GM13976 (cell line): ENCODE measurements at places on chromosomes 1 and 21.
A peak's percentile ranks its signal among the peaks of the same experiment; 100 is the strongest.

- DNase-seq, result no peak
Observed at GRCh38 chr21:38433471-38433870, 64.8 kb downstream of the ERG start.

DNA sequence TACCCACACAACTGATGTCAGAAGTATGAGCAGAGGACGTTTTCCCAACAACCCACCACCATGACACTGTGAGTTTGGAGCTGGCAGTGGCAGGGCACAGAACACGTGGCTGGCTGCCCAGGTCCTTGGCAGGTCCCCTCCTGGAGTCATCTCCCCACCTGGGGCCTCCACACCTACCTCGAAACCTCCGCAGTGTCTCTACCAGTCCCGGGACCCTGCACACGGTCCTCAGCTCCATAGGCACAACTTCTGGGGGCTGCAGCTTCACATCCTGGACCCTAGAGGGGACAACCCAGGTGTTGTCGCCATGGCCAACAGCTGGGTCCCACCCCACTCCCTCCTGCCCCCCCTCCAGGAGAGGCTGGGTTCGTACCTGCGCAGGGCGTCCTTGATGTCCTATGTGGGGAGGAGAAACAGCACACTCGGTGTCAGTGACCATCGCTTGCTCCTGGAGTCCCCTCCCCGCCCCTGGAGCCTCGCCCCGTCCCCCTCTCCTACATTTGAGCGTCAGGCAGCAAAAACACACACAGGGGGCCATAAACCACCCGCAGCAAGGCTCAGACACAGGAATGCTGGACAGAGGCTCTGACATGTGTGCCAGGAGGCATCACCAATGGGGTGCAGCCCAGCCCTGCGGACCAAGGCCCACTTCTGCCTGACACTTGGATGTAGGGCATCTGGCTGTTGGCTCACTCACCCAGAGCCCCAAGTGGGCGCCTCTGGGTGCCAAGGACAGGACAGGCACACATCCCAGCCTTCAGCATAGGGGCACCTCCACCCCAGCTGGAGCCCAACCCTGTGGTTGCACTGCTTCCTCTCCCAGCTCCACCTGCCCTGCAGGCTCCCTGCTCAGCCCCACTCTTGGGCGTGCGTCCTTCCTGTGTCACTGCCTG is 9.6 kb downstream of the TRIM11 start:
- DNase-seq, result no peak

DNA sequence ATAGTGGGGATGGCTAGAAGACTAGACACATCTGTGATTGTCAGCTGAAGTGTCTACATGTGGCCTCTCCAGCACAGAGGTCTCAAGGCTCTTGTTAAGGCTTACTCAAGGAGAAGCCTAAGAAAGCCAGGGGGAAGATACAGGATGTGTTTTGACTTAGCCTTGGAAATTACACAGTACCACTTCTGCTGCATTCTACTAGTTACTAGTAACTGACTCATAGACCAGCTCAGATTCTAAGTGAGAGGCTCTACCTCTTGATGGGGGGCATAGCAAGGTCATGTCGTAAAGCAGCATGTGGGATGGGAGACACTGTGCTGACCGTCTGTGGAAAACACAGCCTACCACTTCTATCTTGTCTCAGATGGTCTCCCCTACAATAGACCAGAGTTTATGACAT is 99.5 kb downstream of the UBE2U start:
- DNase-seq, result no peak

DNA sequence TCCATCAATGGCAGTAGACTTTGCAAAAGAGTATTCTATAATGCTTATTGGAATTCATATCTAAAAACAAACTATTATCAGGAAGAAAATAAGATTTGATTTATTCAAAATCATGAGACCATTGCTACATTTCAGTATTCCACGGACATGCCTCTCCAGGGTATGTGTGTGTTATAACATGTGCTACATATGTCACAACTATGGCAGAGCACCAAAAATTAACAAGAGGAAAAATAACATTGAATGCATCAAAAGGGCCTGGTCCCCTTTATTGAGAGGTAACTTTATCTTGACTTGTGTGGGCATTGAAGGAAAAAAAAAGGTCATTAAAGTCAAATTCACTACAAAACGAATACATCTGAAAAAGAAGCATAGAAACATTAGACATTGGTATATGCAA is 22.6 kb upstream of the LRRC8B start:
- DNase-seq, result no peak

DNA sequence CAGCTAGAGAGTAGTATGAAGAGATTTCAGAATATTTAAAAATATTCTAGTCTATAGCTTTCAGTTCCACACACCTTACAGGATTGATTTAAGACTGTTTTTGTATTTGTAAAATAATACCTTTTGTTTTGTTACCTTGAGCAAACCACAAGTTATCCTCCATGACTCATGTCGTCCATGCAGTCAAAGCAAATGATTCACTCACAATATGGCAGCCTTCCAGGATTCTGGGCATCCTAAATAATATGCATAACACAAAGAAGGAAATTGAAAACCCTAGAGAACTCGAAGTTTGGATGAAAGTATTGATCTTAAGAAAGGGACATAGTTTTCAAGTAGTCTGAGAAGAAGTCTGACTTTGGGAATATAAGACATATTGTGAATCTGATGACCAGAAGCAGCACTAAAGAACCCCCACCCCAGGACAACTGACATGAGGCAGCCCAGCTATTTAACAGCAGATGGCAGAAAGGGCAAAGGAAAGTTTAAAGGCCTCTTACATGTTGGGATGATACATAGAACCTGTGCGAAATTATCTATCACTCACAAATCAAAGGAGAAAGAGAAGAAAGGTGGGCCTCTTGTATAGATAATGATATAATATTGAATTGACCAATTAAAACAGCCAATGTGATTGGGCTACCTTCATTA is 857.9 kb downstream of the BRINP3 start:
- DNase-seq, result no peak

GRCh38 chr1:3841491-3841890 is 15.5 kb downstream of the CEP104 start:
- no peak for DNase-seq

DNA sequence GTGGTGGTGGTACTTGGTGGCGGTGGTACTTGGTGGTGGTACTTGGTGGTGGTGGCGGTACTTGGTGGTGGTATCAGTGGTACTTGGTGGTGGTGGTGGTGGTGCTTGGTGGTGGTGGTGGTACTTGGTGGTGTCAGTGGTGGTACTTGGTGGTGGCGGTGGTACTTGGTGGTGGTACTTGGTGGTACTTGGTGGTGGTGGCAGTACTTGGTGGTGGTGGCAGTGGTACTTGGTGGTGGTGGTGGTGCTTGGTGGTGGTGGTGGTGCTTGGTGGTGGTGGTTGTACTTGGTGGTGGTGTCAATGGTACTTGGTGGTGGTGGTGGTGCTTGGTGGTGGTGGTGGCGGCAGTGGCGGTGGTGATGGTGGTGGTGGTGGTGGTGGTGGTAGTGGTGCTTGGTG is 20.2 kb downstream of the COQ8A start:
- DNase-seq, result no peak

DNA sequence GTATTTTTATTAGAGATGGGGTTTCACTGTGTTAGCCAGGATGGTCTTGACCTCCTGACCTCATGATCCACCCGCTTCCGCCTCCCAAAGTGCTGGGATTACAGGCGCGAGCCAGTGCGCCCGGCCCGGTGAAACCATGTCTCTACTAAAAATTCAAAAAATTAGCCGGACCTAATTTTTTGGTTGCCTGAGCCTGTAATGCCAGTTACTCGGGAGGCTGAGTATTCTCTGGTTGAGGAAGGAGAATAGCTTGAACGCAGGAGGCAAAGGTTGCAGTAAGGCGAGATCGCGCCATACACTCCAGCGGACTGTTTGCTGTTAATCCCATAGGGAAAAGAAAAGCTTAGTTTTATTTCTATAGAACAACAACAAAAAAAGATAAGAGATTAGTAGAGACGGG is 29.9 kb upstream of the HJV start:
- DNase-seq, result no peak

- no peak for DNase-seq
Observed at GRCh38 chr1:66537718-66538117, 3.8 kb downstream of the SGIP1 start.

DNA sequence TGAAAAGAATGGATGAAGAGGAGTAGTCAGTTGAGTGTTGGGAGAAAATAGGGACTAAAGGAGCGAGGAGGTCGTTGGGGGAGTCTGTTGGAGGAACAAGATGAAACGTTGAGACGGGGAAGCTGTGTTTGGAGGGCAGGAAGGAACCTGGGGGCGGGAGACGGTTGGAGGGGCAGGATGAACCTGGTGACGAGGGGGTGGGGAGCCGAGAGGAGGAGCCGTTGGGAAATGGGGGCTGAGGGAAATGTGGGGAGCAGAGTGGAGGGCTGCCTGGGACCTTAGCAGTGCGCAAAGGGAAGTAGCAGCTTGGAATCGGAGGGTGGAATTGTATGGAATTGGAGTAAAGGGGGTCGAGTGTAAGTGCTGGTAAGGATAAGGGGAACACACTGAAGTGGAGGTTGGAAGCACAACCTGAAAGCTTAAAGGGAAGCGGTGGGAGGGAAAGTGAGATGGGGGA is 630 bp downstream of the MTF2 start:
- DNase-seq, result peak; percentile 26

DNA sequence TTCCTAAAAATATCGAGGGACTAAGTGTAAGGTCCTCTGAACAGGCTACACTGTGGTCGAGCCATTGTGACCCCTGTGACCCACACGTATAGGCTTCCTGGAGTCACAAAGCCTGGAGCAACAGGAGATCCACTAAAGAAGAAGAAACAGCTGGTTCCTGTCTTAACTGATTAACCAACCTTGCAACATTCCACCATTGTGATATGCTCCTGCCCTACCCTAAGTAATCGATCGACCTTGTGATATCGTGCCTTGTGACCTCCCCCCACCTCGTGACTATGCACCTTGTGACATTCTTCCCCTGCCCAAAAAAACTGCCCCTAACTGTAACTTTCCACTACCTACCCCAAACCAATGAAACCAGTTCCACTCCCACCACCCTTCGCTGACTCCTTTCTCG is 304.6 kb upstream of the FAM78B start:
- no peak for DNase-seq

GRCh38 chr1:156143765-156144489 is 9.5 kb upstream of the SEMA4A start:
- no peak for DNase-seq

- no peak for DNase-seq
Observed at GRCh38 chr1:99675994-99676393, 30.1 kb downstream of the PALMD start.

- DNase-seq, result peak; percentile 72
Observed at GRCh38 chr1:1599030-1599934, 653 bp downstream of the FNDC10 start.

- DNase-seq, result no peak
Observed at GRCh38 chr1:74818661-74819456, 85.9 kb downstream of the TYW3 start.

DNA sequence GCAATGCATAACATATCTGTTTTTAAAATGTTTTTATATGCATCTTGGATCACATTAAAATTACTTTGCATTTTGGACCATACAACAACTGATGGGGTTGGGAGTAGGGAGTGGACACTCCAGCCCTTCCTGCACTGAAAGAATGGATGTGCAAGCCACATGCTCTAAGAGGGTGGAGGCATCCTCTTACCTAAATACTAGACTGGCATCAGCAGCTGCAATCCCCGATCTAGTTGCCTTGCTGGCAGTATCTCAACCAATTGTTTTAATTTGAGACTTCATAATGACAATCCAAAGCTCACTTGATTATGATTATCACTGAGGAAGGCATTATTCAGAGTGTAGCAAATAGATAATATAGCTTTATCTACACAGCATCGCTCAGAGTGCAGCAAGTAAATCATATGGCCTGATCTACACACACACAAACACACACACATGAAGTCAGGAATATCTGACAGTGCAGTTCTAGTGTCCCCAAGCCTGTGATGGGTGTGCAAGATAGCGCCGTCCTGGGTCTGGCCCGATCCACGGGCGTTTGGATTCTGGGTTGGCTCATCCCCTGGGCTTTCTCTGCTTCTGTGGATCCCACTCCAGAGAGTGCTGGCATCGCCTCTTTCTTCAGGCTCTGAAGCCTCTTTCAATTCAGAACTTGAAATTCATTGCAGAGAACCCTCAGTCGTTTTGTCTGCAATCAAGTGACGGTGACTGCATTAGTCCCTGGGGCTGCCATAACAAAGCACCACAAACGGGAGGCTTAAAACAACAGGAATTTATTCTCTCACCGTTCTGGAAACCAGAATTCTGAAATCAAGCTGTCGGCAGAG is 181.3 kb downstream of the ETS2 start:
- DNase-seq, result no peak

- no peak for DNase-seq
Observed at GRCh38 chr1:58657082-58657481, 42.8 kb downstream of the MYSM1 start.

GRCh38 chr21:14072761-14073535 is 137.8 kb downstream of the LIPI start:
- DNase-seq, result no peak

DNA sequence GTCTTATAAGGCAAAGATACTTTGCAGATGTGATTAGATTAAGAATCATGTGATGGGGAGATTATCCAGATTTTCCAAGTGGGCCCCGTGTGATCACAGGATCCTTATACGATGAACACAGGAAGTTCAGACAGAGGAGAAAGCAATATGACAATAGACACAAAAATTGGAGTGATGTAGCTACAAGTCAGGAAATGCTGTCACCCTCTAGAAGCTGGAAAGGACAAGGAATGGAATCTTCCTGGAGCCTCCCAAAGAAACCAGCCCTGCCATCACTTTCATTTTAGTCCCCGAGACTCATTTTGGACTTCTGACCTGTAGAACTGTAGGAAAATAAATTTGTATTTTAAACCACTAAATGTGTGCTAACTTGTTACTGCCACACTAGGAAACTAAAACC is 61.9 kb upstream of the C1orf21 start:
- no peak for DNase-seq

DNA sequence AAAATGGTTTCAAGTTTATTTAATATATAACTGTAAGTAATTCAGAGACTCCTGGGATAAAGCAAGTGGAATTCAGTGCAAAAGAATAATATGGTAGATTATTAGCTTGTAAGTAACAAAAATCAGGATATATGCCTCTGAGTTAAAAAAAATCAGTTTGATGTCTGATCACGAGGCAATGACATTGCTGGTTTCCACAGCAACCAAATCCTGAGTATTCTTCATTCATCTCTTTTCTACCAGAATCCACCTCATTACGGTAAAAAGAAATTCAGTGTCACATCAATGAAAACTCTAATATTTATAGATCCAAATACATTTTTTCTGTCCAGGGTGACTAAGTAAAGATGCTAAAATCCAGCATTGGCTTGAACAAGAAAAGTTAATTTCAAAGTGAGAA is 642.3 kb upstream of the TMPRSS15 start:
- DNase-seq, result no peak

- DNase-seq, result no peak
Observed at GRCh38 chr1:25485536-25486411, 55.1 kb downstream of the MACO1 start.
